ENCODE measurements at places on chromosomes 12 and 14.

- no peak for DNase-seq
Observed at GRCh38 chr14:63267171-63267570, 51.6 kb downstream of the GPHB5 start.

DNA sequence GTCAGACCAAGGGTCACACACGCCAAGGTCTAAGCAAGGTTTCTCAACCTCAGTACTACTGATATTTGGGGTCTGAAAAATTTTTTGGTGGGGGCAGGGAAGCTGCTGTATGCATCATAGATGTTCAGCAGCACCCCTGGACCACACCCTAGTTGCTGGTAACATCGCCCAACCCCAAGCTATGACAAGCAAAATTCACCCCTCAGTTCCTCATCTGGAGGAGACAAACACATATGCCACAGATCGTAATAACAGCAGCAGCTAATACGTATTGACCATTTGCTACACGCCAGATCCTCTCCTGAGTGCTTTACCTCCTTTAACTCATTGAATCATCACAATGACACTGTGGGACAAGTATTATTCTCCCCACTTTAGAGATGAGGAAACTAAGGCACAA is 46.4 kb downstream of the ACTN1 start:
- DNase-seq: no peak

- DNase-seq: no peak
Observed at GRCh38 chr12:55362675-55363074, at the start of gene OR6C75. Gene OR6C75 (plus strand): TSS chr12:55362975. CDS start chr12:55365111, 2,136 bp downstream.

GRCh38 chr12:64385468-64385867 is 5.1 kb downstream of the C12orf56 start:
- no peak for DNase-seq

- DNase-seq: no peak
Observed at GRCh38 chr12:70608184-70608583, 29.0 kb downstream of the PTPRB start.

GRCh38 chr12:113077859-113078255 is 21.3 kb downstream of the DTX1 start:
- DNase-seq: no peak

- DNase-seq: no peak
Observed at GRCh38 chr12:52438305-52439301, 4.4 kb upstream of the KRT75 start.

DNA sequence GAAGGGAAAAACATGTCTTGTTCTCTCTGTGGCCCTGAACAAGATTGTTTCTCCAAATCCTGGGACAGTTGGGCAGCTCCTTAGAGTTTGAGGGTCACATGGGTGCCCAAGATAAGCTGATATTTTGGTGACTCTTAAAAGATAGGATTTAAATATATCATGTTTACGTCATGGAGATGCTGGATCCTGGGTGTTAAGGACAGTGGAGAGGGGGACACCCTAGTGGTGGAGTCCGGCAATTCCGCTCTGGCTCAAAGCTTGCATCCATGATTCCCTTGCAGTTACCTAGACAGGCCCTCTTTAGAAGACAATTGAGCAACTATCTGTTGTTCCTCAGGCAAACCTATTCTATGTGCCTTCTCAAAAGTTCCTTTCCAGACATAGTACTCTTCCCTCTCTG is 101.8 kb downstream of the CMKLR1 start:
- DNase-seq: no peak

GRCh38 chr12:31220061-31220460 is 105.9 kb downstream of the SINHCAF start:
- no peak for DNase-seq

- DNase-seq: no peak
Observed at GRCh38 chr12:18982226-18982949, 147.1 kb upstream of the PLEKHA5 start.

- DNase-seq: no peak
Observed at GRCh38 chr14:57687416-57687815, 178.5 kb downstream of the SLC35F4 start.

DNA sequence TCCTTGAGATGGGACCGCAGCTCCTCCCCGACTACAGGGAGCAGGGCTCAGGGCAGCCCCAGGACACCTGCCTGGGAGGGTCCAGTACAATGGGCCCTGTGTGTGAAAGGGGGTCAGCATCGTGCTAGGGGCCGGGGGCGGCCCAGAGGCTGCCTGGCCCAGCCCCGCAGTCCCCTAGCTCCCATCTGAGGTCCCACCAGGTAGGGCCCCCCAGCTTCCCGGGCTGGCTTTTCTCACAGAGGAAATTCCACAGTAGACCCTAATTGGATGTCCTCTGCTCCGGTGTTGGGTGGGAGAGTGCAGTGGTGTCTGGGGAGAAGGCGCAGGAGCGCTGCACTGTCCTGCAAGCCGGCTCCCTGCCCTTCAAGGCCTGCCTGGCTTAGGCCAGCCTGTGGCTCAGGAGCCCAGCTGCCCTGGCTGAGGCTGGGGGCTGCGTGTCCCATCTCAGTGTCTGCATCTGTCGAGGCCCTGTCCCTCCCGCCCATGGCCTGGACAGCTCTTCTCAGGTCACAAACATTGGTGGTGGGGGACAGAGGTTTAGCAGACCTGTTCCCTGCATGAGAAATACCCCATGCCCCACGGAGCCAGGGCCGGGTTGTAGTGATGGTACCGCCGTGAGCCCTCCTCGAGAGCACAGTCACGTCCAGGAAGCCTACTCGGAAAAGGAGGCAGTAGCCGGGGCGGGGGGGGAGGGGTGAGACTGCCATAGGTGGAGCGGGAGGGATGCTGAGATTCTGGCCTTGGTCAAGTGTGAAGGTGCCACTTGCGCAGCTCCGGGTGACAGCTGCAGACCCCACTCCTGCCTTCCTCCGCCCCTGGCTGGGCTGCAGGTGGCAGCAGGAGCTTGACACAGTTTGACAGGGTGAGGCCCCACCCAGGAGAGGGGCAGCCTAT is 11.6 kb downstream of the HIP1R start:
- DNase-seq: no peak

GRCh38 chr12:16407346-16407745 is 59.9 kb downstream of the MGST1 start:
- DNase-seq: no peak

DNA sequence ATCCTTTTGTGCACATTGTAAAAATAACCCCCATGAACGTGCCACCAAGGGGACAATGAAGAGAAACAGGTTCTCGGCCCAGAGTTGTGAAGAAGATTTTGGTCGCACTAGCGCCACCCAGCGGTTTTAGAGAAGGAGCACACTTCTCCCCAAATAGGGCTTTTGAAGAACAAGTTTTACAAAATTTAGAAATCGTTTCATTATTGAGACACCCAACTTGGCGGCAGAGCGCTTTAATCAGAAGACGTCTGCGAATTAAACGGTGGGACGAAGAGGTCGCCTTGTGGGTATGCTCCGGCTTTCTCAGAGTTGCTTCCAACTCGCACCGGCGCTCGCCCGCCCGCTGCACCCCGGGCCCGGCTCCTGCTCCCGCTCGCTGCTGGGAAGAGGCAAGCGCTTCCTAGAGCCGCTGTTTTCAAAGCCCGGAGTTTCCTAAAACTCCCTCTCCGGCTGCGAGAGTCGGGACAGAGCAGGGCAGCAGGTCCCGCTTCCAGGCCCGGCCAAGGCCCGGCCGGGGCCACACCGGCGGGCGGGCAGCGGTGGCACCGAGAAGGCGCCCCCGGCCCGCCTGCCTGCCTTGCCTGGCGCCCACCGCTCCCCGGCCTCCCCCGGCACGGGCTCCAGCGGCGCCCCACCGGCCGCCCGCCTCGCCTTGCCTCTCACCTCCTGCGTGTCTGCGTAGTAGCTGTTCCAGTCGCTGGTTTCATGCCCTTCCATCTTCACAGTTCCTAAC is 645 bp downstream of the FOXA1 start:
- DNase-seq: no peak

DNA sequence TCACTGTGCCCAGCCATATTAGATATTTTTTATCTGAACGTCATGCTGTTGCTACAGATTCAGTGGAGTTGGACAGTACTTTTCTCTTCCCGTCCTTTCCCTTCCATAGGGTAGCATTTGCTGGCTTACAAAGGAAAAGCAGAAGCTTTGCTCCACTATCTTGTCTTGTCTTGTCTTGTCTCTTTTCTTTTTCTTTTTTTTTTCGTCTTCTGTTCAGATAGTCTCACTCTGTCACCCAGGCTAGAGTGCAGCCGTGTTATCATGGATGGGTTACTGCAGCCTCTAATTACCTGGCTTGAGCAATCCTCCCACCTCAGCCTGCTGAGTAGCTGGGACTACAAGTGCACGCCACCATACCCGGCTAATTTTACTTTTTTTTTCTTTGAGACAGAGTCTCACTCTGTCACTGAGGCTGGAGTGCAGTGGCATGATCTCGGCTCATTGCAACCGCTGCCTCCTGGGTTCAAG is 21.1 kb downstream of the OR10G3 start:
- no peak for DNase-seq

- DNase-seq: no peak
Observed at GRCh38 chr12:92621833-92622232, 81.0 kb upstream of the PLEKHG7 start.
